CD8-positive, alpha-beta T cell (primary cell): ENCODE measurements at places on chromosomes 2 and 18.

GRCh38 chr18:9810994-9811705 is 74.6 kb upstream of the TXNDC2 start:
- no peak for DNase-seq

DNA sequence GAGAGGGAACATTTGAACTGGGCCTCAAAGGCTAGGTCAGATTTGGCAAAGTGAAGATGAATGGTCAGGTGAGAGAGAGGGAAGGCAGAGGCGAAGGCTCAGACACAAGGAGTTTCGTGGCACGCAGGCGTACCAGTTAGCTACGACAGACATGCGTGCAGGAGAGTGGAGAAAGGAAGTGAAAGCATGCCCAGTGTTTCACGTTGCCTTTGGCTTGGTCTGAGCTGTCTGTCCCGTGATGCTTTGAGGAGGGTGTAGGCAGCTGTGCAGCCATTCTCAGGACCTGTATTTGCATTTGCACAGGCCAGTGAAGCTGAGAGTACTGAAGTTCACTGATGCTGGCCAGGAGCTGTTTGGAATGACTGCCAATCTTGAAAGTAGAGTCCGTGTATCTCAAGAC is 69.5 kb downstream of the HNRNPLL start:
- DNase-seq = no peak

DNA sequence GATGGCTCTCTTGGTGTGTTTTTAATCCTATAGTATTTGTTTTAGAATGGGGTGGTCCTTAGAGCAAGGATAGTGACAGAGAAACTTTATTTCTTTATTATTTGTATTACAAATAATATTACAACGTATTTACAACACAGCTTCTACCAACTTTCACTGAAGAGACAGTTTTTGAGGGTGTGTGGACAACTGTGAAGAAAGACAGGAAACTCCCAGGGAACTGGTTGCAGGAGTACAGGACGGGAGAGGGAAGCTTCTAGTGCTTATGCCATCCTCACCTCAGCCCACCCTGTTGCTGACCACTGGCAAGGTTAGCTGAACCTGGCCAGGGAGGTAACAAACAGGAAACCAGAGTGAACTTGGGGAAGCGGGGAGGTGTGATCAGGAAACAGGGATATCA is 251.7 kb downstream of the BCL11A start:
- DNase-seq = no peak

DNA sequence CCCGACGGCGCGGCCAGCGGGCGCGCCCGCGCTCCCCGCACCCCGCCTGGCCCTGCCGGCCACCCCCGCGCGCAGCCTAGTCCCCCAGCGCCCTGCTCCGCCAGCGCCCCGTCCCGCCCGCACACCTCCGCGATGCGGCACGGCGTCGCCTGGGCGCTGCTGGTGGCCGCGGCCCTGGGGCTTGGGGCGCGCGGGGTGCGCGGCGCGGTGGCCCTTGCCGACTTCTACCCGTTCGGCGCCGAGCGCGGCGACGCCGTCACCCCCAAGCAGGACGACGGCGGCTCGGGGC is 232 bp downstream of the SNED1 start:
- DNase-seq = no peak

GRCh38 chr2:10675131-10675530 is 14.6 kb downstream of the NOL10 start:
- no peak for DNase-seq

DNA sequence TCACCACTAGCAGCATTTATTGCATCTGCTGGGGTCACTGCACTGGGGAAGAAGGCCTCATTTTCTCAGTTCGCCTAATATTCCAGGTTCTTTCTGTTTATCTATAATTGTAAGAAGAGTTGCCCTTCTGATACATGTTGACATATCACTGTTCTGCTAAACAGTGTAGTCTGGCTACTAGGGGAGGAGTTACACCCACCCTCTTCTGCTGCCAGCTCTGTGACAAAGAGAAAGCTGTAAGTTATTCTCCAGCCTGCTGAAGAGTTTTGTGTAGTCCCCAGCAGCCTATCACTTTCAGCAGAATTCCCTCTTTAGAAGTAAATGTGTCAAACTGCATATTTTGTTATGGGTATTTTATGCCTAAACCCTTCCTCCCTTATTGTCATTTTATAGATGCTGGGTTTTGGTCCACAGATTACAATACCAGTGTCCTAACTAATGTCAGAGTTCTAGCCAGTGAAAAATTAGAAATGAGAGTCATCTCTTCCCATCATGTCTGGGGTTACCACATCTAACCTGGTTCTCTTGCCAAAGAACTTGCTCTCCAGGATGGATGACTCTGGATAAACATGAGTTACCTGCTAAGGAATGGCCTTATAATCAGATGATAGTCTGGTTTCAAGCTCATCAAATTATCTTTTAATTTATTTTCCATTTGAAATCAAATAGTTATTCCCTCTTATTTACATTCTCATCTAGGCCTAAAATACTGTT is 5.6 kb upstream of the MBOAT2 start:
- DNase-seq = no peak

- no peak for DNase-seq
Measured at GRCh38 chr18:35334212-35334611, 10.0 kb downstream of the ZNF24 start.

DNA sequence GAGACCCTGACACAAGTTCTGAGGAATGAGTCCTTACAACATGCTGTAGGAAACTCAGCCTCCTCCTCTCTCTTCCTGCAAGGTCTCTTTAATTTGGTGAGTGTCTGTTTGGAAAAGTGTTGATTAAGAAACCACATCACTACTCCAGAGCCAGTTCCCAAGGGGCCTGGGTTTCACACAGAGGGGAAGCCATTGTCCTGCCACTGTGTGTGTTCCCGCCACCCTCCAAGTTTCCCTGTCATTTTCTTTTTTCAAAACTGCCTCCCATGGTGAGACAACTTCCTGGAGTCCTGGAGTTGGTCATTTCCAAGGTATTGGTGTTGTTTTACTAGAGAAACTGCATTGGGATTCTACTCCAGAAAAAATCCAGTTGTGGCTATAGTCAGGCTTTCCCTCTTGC is 232.0 kb upstream of the PARD3B start:
- DNase-seq = no peak

DNA sequence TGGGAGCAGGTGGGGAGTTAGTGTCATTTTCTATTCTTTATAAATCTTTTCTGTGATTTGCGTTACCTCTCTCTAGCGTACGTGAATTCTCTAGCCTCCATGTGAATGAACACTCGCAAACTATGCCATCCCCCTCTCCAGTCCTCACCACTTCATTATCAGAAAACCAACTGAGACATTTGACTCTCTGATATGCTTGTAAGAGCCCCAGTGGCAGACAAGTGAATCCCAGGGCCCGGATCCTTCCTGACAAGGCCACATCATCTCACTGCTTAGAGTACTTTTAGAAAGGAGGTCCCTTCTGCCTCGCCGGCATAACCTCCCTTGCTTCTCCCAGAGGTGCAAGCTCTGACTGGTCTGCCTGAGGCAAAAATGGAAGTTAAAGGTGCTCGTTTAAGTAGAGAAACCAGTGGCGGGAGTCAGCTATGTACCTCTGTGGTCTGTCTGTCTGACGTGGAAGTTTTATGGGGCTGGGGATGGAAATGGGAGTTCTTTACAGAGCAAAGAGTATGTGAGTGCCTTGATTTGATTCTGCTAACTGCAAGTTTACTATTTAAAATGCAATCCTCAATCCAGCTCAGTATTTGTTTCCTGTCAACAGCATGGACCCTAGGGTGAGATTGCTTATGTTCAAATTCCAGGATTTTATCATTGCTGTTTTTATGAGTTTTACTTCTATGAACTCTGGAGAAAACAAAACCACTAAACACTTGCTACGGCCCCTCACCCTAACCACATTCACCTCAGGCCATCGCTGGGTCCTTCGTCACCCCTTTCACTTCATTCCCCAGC is 114.9 kb upstream of the MSTN start:
- DNase-seq = no peak

GRCh38 chr2:144032566-144032965 is 487.4 kb downstream of the ZEB2 start:
- DNase-seq = no peak

- no peak for DNase-seq
Measured at GRCh38 chr2:46252891-46253659, 44.1 kb upstream of the EPAS1 start.

DNA sequence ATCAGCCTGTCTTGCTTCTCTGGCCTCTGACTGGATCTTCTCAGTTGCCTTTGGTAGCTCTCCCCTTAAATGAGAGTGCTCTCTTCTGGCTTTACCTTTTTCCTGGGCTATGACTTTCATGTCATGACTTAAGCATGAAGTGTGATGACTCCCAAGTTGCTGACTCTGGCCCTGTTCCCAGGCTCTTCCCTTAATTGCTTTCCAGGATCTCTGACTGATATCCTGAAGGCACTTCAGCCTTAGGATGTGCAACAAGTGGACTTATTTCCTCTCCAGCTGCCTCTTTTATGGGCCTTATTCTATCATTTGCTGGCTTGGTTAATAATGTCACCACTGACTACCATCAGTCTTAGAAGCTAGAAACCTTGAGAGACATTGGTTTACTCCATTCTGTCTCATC is 17.4 kb downstream of the SEMA4F start:
- no peak for DNase-seq

DNA sequence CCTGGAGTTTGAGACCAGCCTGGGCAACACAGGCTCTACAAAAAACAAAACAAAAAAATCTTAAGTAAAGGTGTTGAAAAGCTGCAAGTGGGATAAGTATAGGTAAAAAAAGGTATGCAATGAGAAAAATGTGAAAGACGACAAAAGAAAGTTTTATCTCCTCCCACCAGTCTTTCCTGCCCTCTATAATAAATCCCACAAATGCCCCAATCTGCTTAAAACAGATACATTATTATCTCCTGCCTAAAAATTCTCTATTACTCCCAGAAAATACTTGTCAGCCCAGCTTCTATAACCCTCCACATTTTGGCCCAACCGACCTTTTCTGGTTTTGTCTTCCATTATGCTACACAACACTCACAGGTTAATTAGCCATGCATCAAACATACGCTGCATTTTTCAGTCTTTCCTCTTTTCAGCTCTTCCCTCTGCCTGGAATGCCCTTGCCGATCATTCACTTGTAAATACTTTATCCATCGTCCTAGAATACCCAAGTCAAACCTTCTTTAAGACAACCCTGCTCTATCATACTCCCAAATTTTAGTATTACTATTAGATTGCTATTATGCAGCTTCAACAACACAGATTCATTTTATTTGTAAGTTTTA is 10.8 kb downstream of the ASXL2 start:
- DNase-seq = no peak

- DNase-seq = peak; percentile 66
Measured at GRCh38 chr18:596288-596881, 403 bp upstream of the CLUL1 start.

GRCh38 chr2:233031556-233032500 is 644 bp upstream of the NEU2 start:
- DNase-seq = no peak

- DNase-seq = no peak
Measured at GRCh38 chr2:554444-554843, 122.8 kb downstream of the TMEM18 start.

GRCh38 chr2:207162316-207162715 is 3.4 kb downstream of the KLF7 start:
- DNase-seq = no peak

DNA sequence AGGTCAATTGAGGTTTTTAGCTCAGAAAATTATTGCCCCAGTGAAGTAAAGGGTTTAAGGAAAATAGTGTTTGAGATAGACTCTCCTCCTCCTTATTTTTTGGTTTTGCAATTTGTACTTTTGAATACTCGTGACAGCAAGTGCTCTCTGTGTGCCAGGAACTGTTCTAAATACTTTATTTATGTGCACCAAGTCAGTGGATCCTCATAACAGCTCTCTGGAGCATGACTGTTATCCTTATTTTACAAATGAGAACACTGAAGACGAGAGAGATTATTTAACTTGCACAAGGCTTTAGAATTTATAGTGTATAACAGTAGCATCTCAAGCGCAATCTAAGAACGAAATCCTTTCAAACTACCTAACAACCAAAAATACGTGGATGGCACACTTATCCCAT is 24.7 kb downstream of the BABAM2 start:
- no peak for DNase-seq

DNA sequence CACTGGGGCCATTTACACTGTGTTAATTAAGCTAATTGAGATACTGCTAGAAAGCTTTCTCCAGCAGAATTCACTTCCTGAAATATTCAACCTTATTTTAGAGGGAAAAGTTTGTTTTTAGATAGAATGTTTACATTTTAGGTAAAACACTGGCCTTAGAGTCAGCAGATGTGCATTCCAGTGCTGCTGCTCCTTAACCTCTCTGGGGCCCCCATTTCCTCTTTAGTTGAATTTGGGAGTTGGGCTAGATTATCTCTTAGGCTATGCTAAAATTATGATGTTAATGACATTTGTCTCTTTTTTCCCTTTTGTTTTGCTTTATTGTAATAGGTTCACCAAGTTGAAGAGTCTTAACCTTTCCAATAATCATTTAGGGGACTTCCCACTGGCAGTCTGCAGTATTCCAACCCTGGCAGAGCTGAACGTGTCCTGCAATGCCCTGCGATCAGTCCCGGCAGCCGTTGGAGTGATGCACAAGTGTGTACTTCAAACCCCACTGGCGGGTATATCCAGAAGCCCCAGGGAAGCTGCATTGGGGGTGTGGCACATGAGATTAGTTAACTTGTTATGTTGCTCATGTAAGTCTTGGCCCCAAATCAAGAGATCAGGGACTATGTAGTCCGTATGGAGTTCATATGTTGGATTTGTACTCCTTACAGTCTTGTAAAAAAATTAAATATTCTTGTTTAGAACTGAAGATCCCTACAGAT is 179.5 kb downstream of the PHLPP1 start:
- no peak for DNase-seq
